Spleen (tissue), 13 donors: ENCODE measurements at places on chromosomes 7 and 10. TPM values are rescaled to one million over a fixed set of nuclear protein-coding genes. Genes with fewer than 3 reads are reported as not detected.

GRCh38 chr7:132232406-132232805 lies 343.9 kb downstream of the PLXNA4 start:
- no peaks in the 10 kb centered on the region for H3K36me3 ChIP-seq
- H3K4me3 ChIP-seq: no peak overlapping the region
- no peaks in the 10 kb centered on the region for H3K4me1 ChIP-seq
- no peak overlapping the region for H3K27ac ChIP-seq

DNA sequence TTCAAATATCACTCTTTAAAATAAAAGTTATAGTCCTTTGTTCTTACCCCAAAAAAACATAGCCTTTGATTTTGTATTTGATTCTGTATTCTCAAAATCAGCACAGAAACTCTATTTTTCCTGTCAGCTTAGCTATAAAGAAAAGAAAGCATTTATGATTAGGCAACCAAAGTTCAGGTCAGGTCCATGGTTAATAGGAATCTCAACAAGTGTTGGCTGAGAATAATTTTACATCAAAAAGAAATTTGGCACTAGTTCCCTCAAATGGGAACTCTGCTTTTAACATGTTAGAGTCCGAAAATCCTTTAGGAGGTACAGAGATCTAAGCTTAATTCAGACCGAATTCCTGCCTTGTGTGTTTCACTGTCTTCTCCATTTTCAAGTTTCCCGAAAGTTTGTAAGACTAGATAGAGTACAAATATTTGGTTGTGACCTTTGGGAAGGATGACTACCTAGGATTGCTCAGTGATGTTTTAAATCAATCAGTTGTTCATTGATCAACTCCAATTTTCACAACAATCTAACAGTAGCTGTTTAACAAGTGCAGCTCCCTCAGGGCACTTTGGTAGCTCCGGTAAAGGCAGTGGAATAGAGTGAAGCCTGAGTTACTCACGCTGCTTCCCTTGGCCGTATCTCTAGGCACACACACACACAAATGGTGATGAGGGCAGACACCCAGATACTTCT lies 8.8 kb upstream of the ENO4 start:
- DNase-seq: no peak
- H3K36me3 ChIP-seq: no peaks in the 10 kb centered on the region
- no peak overlapping the region for H3K27ac ChIP-seq
- no peaks in the 10 kb centered on the region for H3K4me1 ChIP-seq

- no peaks in the 10 kb centered on the region for H3K27me3 ChIP-seq
- H3K4me1 ChIP-seq: no peaks in the 10 kb centered on the region
- H3K36me3 ChIP-seq: no peaks in the 10 kb centered on the region
Observed at GRCh38 chr7:7519056-7519455, 16.6 kb downstream of the COL28A1 start.

GRCh38 chr10:121418126-121418777 lies 180.0 kb downstream of the FGFR2 start:
- H3K36me3 ChIP-seq: no peaks in the 10 kb centered on the region
- no peak for DNase-seq
- H3K4me1 ChIP-seq: no peaks in the 10 kb centered on the region

DNA sequence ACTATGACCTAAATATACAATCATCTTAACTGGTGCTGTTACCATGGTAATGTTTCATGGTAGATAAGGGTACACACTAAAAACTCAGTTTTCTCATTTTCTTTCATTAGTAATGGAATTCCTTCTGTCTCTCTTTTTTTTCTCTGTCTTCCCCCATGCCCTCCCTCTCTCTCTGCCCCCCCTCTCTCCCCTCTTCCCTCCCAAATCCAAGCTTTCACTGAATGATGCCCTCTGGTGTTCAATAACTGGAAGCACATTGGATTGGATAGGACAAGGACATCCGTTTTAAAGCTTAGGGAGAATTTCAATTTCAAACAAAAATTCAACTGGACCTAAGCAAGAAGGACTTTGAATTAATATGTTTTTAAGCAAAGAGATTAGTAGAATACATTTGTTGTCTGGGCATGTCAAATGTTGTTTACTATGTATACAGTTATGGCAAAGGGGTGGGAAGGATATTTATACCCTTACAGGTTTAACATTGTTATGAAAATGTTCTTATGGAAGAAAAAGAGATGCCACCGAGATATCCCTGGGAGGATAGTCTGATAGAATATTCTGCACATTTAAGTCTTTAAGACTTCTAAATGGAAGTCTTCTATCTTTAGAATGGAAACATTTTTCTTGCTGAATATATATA lies 6.1 kb downstream of the CHRM2 start:
- H3K27ac ChIP-seq: no peak overlapping the region
- peaks cover 19% of the 10 kb centered on the region for H3K4me1 ChIP-seq
- H3K27me3 ChIP-seq: peaks cover 31% of the 10 kb centered on the region
- no peaks in the 10 kb centered on the region for H3K36me3 ChIP-seq
- no peak for DNase-seq
- H3K4me3 ChIP-seq: no peak overlapping the region

DNA sequence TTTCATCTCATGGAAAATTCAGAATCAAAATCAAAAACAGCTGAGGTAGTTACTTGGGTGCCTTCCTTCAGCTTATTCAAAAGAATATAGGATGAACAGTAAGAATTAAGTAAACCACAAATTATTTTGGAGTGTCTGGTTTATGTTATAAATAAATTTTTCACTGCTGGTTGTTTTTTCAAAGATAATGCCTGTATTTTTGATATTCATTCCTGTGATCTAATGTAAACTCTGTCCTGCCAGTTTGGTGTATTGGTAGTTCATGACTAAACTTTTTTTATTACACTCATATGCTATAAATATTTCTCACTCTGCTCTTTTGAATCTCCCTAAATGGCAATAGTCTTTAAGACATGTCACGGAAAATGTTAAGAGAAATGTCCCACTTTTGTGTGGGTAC lies 11.6 kb upstream of the RAB11FIP2 start:
- H3K27ac ChIP-seq: no peak overlapping the region
- H3K27me3 ChIP-seq: no peaks in the 10 kb centered on the region
- no peaks in the 10 kb centered on the region for H3K4me1 ChIP-seq
- no peak overlapping the region for H3K4me3 ChIP-seq
- H3K36me3 ChIP-seq: no peaks in the 10 kb centered on the region
- no peak for DNase-seq

- DNase-seq: no peak
- no peaks in the 10 kb centered on the region for H3K4me1 ChIP-seq
- H3K27me3 ChIP-seq: no peaks in the 10 kb centered on the region
- H3K36me3 ChIP-seq: no peaks in the 10 kb centered on the region
- H3K27ac ChIP-seq: no peak overlapping the region
Observed at GRCh38 chr7:25665374-25665773, 437.1 kb upstream of the NPVF start.

GRCh38 chr7:16935341-16935735 lies 53.6 kb upstream of the AGR3 start:
- H3K27ac ChIP-seq: no peak overlapping the region
- H3K4me1 ChIP-seq: peaks cover 6% of the 10 kb centered on the region
- H3K27me3 ChIP-seq: peaks cover 9% of the 10 kb centered on the region
- no peaks in the 10 kb centered on the region for H3K36me3 ChIP-seq

The PARD3 gene
- 10.5 TPM for total RNA-seq

The OR2A5 gene
- not detected for total RNA-seq

The LRRC4 gene
- total RNA-seq: 16.1 TPM

The HECW1 gene
- 0.09 TPM for total RNA-seq

The BHLHA15 gene
- total RNA-seq: 5.2 TPM

The ZNF212 gene
- 15.0 TPM for total RNA-seq

The AZGP1 gene
- not detected for total RNA-seq
